Globus pallidus (tissue), 1 donor: ENCODE measurements at places on chromosomes 7 and 10.

DNA sequence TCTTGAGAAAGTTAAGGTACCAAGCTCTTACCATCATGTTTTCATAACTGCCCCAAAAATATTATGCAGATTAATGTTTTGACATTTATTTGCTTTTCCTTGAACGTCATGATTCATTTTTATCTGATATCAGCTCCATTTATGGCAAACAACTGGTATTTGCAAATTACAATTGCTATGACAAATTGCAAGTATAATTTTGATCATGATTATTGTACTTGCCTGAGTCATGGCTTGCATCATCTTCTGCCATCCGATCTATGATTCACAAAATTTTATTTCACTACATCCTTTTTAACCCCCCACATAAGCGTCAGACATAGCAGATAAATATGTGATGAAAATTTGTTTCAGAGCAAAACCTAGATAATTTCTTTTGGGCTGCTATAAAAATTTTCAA is 155.0 kb downstream of the STK31 start:
- no peak for DNase-seq

GRCh38 chr10:31822616-31823318 is 105.9 kb downstream of the ARHGAP12 start:
- DNase-seq = no peak

DNA sequence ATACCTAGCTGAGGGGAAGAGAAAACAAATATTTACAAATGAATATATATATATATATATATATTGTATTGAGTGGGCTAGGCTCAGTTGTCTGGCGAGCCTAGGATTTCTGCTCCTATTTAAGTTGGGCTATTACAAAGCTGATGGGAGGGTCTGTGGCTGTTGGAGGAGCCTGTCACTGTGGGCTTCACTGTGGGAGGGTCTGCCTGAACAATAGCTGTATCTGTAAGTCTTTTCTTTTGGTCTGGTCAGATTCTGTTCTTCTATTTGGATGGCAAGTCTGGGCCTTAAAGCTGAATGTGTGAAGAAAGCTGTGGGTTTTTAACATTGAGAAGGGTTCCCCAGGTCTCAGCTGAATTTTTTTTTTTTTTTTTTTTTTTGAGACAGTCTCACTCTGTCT is 220.6 kb upstream of the LYZL1 start:
- DNase-seq = no peak

DNA sequence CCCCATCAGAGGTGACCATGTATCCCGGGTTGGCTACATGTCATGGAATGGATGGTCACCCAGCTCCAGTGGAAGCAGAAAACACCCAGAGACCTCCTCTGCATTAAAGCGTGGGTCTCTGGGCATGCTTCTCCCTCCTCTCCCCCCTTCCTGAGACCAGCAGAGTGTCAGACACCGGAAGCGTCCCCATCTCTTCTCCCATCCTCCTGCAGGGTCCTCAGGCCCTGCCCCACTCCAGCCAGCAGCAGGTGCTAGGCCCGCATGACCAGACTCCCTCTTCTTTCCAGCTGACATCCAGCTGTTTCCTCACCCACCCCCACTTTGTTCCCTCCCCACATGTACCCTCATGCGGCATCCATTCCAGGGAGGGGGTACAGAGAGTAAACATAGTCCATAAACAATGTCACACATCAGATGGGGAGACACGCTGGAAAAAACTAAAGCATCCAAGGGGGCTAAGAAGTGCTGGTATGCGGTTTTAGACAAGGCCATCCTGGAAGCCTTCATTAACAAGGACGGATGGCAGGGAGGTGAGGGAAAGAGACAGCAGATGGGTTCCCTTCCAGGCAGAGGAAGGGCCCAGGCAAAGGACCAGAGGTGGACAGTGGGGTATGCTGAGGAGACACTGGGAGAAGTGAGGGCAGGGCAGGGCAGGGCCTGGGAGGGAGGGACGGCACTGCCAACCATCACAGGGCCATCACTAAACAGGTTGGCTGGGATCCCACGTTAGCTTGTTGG is 12.5 kb upstream of the SLC18A3 start:
- no peak for DNase-seq

- DNase-seq = no peak
Observed at GRCh38 chr7:20560325-20561180, 54.9 kb upstream of the ABCB5 start.

GRCh38 chr7:157357129-157358040 is 20.6 kb downstream of the DNAJB6 start:
- DNase-seq = no peak

DNA sequence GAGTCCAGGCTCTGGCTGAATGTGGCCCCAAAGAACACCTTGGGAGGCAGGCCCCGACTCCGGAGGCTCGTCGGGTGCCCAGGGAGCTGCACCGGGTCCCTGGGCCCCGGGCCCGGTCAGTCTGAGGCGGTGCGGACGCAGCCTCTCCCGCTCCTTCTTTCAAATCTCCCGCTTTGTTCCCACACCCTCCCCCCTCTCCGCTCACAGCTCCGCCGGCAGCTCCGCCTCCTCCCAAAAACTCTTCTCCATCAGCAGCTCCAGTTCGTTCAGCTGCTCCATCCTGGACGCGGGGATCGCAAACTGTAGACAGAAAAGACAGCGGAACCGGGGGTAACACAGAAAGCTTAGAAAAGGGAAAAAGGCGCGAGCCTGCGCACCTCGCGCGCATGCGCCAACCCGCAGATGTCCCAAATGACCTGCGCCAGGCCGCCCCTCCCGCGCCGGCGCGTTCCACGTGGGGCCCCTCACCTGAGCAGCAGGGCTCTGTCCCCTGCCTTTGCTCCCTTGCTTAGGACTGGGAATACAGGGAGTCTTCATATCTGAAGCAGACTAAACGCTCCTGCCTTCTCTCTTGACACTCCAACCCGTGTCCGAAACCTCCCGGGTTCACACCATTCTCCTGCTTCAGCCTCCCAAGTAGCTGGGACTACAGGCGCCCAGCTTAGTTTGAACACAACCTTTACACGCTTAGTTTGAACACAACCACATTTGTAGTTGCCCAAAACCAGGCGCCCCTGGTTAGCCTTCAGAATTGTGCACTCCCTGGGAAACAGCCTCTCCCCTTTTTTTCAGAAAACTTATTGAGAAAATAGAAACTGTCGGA is at the start of gene DNA2:
Gene DNA2, minus strand, starts transcription at position 388 of the 823 bp plus-strand sequence. Its CDS starts 109 bp downstream, at position 279.
- peak; percentile 65 for DNase-seq

GRCh38 chr7:44224080-44224973 is 23.5 kb downstream of the YKT6 start:
- no peak for DNase-seq

DNA sequence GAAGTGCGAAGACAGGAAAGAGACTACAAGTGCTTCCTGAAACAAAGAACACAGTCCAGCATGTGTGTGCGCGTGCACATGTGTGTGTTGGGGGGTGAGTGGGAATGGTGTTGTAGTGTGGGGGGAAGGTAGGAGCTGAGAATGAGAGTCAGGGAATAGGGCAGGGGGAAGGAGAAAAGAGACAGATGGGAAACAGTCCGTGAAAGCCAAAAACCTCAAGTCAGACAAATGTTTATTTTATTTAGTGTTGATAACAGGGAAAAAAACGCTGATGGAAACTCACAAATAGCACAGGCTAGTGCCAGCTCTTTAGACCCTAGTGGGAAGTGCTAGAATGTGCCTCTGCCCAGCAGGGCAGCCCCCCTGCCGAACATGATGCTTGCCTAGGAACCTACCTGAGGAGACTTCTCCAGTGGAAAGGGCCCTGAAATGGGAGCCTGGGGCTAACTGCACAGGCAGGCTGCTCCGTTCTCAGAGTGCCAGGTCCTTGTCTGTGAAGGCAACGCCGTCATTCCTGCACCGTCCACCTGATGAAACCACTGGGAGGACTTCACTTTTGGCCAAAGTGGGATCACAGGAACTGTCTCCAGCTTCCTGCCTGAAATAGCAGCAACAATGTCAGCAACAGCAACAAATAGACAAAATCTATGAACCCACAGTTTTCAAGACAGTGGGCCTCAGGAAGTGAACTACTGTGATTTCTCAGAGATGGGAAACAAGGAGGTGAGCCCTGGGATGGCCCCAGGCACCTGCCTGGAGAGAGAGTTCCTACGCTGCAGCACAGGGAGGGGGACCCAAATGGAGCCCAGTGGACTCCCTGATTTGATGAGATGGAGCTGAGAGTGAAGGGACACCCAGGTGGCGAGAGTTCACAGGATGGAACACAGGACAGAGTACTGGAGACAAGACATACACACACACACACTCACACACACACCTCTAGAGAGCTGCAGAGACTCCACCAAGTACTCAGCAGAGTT is 379.7 kb downstream of the RPS24 start:
- DNase-seq = no peak

- no peak for DNase-seq
Observed at GRCh38 chr10:125192620-125193019, 32.3 kb upstream of the CTBP2 start.

GRCh38 chr7:128124786-128125185 is 93.5 kb upstream of the LRRC4 start:
- no peak for DNase-seq

GRCh38 chr10:71921324-71922027 is 42.7 kb upstream of the CHST3 start:
- DNase-seq = peak; percentile 77

DNA sequence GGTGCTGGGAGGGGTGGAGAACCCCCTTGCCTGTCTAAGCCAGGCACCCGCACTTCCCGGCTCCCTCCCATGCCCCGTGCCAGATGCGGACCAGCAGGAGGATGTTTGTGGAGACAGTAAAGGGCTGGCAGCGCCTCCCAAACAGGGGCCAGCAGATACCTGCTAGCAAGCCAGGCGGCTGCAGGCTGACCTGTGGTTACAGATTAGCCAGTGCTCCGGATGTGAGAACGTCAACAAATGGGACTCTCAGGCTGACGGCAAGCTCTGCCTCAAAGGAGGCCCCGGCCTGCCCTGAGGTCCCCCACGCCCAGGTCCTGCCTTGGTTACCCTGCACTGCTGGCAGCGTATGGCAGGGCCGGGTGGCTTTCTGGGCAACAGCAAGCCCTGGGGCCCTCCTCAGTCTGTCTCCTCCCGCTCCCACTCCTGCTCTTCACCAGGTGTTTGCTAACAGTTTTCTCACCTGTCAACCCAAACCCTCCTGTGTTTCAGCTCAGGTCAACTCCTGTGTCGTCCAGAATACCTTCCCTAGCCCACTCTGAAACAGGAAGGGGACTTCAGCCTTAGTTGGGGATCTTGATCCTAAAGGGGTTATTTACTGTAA is 85.4 kb downstream of the NEURL1 start:
- no peak for DNase-seq

GRCh38 chr7:101563943-101564777 is 64.9 kb downstream of the MYL10 start:
- DNase-seq = no peak

DNA sequence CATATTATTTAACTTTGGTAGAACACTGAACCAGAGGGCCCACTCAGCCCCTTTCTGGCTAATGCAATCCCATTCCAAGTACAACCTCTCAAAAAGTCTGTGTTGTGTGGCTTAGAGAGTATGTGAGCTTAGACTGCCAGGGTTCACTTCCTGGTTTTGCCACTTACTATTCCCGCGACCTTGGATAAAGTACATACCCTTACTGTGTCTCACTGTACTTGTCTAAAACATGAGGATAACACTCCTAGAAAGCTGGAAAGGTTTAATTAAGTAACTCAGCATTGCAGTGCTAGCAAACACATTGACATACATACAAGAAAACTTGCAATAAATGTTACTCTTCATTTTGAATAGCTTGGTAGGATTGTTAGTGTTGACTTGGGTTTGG is 215.8 kb downstream of the CHCHD3 start:
- DNase-seq = no peak

- no peak for DNase-seq
Observed at GRCh38 chr7:8157296-8157695, 104.7 kb downstream of the ICA1 start.

- no peak for DNase-seq
Observed at GRCh38 chr7:157310676-157311185, 26.1 kb upstream of the DNAJB6 start.

DNA sequence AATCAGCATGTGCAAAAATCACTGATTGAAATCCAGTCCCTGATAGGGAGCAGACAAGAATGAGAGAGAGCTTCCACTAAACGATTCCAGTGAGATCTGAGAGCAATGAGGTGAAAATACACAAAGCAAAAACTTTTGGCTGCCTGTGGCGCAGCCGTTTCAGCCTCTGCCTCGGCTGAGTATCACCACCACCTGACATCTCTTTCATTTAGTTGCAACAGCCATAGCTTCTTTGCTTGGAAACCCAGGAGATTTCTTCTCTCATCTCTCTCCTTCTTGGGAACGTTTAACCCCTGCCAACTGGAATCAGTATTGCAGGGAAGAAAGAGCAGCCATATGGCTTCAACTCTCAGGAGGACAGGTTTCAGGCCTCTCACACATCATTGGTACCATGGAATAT is 237.3 kb upstream of the AGK start:
- DNase-seq = no peak

GRCh38 chr7:133789974-133790373 is 337.2 kb upstream of the LRGUK start:
- DNase-seq = no peak
